GM10248 (cell line): ENCODE measurements at places on chromosomes 2 and 18.

DNA sequence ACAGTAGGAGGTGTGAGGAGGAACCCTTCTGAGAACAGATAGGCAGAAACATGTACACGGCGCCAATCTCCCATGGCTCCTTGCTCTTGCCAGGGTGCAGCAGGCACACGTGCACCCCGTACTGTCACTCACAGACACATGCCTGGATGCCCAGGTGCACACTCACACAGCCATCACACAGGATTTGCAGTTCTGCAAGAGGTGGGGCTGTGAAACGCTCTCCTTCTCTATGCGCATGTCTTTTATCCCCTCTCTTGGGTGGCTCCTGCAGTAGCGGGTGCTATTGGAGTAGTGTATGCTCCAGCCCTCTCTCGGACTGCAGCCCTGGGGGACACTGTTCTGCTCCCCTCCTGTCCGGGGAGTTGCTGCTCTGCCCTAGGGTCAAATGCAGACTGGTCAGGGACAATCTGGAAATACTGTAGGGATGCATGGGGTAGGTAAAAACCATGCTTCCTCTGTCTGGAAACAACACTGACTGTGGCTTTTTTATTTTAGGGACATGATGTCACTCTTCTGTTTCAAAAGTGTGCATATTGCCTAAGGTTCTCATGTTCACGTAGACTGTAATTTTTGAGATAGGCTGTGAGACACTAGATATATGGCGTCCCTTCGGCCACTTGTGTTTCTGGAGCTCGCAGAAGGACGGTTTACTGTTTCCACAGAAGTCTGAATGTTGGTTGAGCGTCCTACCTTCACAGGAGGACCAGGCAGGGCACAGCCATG is 118.5 kb downstream of the PRKCE start:
- no peak for DNase-seq

DNA sequence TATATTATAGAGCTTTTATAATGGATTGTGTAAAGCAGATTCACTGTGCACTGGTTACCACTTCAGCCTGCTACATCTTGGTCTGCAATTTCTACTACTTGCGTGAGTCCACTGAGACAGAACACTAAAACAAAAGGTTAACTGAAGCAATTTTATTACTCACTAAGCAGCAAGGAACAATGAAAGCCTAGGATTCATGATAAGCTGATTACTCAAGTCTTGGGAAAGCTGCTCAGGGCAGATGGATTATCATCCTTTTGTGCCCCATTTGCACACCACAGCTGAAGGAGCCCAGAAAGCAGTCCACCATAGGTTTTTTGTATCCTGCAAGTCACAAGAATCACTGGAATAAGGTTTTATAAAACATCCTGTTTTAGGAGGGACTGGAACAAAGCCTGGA is 1215.2 kb upstream of the TMEFF2 start:
- DNase-seq, result no peak

- DNase-seq, result no peak
These were observed 730.4 kb downstream of the METTL4 start for GRCh38 chr18:1840878-1841277.

DNA sequence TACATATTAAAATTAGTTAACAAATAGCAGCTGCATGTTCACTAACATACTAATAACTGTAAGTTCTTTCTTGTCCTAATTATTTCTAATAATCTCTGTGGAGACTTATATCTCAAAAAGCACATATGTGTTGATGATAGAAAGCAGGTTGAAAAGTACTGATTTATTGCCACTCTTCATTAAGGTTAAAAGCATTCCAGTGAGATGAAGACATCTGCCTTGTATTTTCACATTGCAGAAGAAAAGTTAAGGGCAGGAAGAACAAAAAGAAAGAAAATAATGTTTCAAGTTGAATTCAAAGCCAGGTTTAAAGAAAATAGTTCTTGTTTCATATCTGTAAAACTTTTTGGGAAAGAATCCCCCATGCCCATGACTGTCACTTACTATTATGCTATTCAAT is 429.9 kb downstream of the MTX2 start:
- no peak for DNase-seq

- DNase-seq, result no peak
These were observed 101.9 kb downstream of the CDH20 start for GRCh38 chr18:61435064-61435652.

DNA sequence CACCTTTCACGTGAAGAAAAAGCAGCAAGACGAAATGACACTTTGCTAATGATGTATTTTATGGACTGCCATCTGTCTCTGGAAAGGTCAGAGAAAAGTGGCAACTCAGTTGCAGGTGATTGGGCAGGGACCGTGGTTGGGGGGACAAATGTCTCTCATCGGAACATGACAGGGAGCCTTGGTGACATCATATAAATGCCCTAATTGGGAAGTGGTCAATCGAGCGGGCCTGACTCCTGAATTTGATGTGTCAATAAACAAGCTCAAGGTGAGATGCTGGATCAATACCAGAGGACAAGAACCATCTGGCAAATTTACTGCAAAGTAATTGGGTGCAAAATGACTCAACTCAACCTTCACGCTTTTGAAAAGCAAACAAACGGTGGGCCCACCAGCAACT is 151.9 kb upstream of the SKOR2 start:
- no peak for DNase-seq

- DNase-seq, result no peak
These were observed 491.0 kb upstream of the NXPH2 start for GRCh38 chr2:139271149-139271548.
